NCI-H69 (cell line): ENCODE measurements at places on chromosomes 6 and 20.

GRCh38 chr20:38355161-38356012 is 9.1 kb downstream of the LBP start:
- DNase-seq: no peak

- no peak for DNase-seq
These were observed 25.6 kb upstream of the ADGRF4 start for GRCh38 chr6:47672816-47673215.

GRCh38 chr6:30025186-30025585 is 35.9 kb upstream of the POLR1H start:
- DNase-seq: no peak

- no peak for DNase-seq
These were observed 61.7 kb downstream of the ESF1 start for GRCh38 chr20:13723011-13723410.

DNA sequence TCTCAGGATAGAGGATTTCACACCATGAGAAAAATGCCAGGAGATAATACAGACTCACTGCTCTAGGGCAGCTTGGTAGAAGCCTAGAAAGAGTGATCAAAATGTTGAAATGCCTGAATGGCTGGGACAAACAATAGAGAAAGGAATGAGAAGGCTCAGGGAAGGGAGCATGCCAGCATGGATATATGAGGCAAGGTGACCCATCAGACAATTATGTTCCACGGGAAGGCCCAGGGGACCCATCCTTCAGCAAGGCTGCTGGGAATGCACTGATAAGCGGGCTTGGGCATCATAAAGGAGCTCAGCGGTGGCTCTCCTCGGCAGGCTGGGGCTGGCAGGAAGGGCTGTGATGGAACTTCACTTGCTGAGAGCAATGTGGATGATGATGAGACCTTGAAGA is 12.2 kb downstream of the HEBP2 start:
- no peak for DNase-seq

DNA sequence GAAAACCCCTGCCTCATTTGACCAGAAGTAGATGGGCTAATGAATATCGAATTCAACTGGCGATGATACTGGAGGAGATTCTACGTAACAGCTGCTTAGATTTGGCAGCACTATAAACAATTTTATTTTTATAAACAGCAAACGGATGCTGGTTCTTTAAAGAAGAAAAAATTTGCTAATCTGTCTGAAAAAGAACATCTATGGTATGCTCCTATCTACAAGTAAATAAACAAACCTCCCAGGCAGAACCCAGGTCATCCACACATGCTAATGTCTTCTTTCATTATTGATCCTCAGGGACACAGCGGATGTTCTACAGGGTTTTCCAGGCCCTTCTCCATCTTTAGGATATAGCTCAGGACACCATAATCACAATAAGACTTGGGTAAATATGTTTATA is 291.3 kb downstream of the ALDH8A1 start:
- DNase-seq: no peak

- peak; percentile 33 for DNase-seq
These were observed 46.6 kb downstream of the MOXD1 start for GRCh38 chr6:132354517-132355167.

DNA sequence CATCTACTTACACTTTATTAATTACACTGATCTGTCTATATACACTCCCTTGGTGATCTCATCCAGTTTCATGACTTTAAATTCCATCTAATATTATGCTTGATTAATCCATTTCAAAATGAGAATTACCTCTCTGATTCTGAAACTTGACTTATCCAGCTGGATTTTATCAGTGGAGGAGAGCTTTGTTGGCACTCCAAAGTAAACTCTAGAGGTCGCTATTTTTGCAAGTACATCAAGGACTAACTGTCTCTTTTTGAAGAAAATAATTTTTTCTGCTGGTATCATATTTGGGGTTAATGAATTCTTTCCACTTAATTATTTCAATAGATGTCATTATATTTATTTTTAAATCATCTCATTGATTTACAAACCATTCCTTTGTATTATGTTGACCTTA is 630.3 kb upstream of the MAN1A1 start:
- DNase-seq: peak; percentile 64

GRCh38 chr6:106220485-106220884 is 105.1 kb downstream of the ATG5 start:
- no peak for DNase-seq

- DNase-seq: no peak
These were observed 121.6 kb downstream of the OGFRL1 start for GRCh38 chr6:71410164-71410566.

DNA sequence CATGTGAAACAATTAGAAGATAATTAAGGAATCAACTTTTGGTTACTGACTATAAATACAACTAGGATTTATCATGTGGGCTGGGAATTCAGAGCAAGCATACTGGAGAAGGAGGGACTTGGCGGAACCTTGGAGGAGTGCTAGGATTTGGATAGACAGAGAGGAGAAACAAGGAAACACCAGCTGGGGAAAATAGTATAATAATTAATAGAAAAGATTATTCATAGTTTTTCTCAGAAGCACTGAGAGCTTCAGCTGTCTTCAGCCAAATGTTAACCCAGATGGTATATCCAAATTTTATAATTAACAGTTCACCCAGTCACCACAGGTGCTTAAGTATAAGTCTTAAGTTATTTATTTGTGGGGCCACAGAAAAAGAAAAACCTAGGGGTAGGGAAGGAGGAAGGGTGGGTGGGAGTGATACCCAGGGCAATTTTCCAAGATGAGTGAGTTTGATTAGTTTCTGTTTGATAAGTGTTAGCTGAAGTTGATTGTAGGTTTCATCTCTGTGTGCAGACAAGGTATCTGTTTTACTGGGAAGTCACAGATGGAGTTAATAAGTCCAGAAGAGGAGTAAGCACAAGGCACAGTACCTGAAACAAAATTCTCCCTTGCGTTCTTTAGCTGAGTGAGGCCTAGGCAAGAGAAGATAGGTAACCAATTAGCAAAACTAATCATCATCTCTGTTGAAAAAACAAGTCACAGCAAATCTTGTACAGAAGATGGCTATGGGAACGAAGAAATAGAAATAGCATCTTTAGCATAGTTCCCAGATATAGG is 175.5 kb downstream of the TFAP2B start:
- peak; percentile 34 for DNase-seq

DNA sequence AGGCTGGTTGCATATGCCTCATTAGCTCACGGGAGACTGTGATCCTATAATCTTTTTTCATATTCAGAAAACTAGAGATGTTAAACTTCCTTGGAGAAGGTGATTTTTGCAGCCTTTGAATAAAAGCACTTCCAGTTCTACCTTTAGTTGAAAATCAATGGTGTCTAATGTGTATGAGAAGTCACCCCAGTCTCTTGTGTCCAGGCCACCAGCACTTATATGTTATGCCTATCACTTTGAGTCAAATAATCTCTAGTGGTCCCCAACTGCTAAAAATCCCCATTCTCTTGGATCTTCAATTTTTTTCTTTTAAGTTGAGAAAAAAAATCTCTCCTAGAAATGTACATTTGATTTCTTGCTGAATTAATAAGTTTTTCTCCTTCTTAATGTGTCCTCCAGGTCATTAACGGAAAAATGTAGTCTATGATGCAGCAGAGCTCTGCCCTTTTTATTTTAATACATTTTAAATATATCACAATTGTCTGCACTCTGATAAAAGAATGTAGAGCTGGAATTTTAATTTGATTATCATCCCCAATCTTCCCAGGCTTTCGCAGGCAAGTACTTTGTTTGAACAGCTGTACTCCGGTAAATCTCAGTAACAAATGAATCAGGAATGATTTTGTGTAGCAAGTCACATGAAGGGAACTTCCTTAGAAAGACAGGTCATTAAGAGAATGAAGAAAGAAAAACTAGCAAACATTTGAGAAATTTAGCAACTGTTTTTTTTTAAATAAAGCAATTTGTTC is 147.0 kb downstream of the SOX4 start:
- DNase-seq: peak; percentile 79

- no peak for DNase-seq
These were observed 44.0 kb downstream of the SRPK1 start for GRCh38 chr6:35876902-35877301.

DNA sequence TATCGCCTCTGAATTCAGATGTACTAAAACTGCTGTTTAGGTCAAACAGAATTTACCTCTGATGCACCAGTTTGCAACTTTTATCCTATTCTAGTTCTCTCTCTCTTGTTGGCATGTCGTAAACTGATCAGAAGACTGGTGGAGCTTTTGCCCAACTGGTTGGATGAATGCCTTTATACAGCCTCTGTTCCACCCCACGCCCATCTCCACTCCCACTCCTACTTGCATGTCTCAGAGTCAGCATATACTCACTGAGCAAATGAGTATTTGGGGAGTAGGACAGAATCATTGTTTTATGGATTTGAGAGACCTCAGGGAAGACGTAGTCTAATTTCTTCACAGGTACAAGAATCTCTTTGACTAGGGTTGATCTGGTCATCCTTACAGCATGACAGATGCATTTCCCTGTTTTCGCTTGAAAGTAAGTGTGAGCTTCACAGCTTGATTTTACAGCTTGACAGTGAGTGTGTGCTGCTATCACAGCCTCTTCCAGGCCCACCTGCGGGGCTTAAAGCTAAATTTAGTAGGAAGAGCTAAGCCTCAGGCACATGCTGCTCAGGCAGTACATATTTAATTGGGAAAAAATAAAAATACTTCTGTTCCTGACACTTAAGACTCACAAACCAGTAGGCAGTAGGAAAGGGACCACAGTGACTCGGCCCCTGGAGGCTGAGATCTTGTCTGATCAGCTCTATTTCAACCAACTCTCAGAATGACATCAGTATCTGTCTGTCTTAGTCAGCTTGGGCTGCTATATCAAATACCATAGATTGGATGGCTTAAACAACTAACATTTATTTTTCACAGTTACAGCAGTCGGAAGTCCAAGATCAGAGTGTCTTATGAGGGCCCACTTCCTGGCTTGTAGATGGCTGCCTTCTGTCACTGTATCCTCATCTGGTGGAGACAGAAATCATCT is 30.4 kb downstream of the TRMT6 start:
- DNase-seq: no peak

DNA sequence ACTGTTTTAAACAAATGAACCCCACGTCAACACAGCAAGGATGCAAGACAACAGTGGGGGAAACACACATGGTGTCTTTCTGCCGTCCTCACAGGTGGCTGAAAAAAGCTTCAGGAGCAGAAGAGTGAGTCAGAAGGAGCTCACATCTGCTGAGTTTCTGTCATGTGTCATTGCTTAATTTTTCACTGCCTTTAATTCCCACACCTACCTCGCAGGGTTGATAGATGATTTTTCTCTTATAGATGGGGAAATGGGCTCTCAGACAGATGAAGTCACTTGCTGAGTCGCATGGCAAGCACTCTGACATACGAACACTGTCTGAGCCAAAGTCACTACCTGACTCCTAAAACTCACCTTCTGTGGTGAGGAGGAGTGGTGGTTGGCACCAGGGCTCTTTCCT is 28.3 kb upstream of the CARMIL1 start:
- DNase-seq: peak; percentile 88

DNA sequence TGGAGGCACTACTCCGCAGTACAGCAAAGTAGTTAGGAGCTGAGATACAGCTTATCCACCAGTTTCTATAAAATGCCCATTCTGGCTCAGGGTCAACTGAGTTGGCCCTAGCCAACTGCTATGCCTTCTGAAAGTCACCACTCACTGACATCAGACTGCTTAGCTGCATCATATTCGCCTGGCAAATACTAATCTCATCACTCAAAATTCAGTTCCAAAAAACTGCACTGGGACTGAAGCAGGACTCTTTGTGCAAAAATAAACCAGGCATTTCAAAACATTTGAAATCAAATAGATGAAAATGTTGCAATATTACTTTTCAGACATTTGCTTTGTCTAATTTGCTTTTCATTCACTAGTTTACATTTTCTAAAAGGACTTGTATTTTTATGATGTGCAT is 230.0 kb downstream of the ALDH8A1 start:
- DNase-seq: no peak

DNA sequence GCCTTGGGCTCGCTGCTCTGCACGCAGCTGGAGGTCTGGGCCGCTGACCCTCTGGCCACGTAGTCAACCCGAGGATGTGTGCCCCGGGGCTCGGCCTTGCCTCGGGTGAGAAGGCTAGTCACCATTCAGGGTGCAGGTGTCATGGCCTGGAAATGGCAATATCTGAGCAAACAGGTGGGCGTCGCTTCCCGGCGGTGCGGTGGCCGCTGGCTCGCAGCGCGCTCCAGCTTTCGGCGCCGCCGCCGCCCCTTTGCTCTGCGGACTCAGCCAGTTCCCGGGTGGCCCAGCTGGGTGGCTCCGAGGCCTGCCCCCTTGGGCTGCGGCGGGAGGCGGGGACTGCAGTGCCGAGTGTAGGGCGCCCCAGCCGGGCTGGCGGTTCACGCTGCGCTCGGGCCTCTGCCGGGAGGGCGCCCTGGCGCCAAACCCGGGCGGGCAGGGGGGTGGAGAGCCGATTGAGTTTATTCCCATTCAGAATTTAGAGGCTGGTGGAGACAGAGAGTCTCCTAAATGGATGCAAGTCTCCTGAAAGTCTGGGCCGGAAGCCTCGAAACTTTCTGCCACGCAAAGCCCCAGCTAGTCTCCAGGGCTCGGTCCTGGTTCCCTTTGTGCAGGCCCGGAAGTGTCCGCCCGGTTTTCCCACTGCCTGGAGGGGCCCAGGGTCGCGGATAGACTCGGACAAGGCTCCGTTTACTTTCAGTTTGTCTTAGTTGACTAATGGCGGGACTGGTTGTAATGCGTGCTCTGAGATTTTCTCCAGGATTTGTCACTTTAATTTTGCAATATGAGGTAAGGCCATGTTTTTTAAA is 11.3 kb upstream of the TFAP2A start:
- DNase-seq: no peak

GRCh38 chr20:50415516-50416268 is 94.5 kb upstream of the PTPN1 start:
- no peak for DNase-seq

- no peak for DNase-seq
These were observed 24.3 kb downstream of the POM121L2 start for GRCh38 chr6:27287751-27288135.

DNA sequence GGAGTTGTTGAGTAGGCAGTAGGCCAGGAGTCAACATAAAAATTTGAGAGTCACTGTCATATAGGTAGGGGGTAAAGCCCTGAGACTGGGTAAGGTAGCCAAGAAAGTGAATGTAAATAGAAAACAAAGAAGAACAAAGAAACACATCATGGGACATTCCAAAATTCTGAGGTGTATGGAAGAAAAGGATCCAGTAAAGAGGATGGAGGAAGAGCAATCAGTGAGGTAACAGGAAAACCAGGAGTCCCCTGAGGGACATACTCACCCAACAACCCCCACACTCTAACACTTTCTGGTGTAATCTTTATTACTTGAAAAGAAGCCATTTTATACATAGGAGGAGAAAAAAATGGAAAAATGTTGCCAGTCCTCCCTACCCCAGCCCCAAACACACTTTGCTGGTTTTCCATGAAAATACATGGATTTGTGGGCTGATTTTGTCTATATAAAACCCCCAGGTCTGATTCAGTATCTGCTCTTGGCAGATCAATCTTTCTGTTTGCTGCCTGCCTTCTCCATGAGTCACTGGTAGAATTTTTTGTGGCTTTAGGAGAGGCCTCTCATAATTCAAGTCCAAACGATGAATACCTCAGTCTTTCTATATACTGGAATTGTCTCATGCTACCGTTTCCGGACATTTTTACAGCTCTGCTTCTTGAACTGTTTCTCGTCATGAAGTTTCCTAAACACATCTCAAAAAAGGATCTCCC is 271.4 kb upstream of the MAN1A1 start:
- no peak for DNase-seq

GRCh38 chr20:13286607-13287006 is 65.5 kb downstream of the ISM1 start:
- peak; percentile 98 for DNase-seq
